ENCODE measurements at places on chromosomes 2 and 18.

- DNase-seq, result no peak
These were observed 62.0 kb upstream of the WDR75 start for GRCh38 chr2:189379287-189379630.

- no peak for DNase-seq
These were observed 109.4 kb downstream of the ZFP36L2 start for GRCh38 chr2:43116988-43117387.

GRCh38 chr2:220814441-220814840, 757.7 kb downstream of the EPHA4 start:
- DNase-seq, result no peak

GRCh38 chr2:33034784-33035183, 88.0 kb downstream of the LTBP1 start:
- DNase-seq, result no peak

- no peak for DNase-seq
These were observed 92.3 kb upstream of the CAPN13 start for GRCh38 chr2:30899516-30900054.

GRCh38 chr2:232537079-232537478, 2.4 kb upstream of the CHRNG start:
- DNase-seq, result no peak

GRCh38 chr2:173881461-173881860, 83.7 kb downstream of the SP3 start:
- no peak for DNase-seq

- DNase-seq, result no peak
These were observed 458.7 kb downstream of the LPIN1 start for GRCh38 chr2:12205086-12205485.

DNA sequence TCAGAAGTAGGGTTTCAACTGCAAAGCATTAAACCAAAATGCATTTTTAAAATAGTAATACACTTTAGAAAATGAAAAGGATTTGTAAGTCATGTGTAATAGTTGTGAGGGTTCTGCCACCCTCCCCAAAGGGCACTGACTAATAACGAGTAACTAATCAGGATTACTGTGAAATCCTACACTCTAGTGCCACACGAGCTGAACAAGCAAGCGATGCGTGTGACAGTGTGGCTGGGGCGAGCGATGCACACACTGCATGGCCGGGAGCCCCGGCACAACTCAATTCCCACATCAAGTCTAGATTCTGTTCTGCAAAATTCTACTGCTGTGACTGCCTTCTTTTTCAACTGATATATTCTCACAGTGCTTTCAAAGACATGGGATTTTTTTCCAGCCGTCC, 156.4 kb downstream of the SEPTIN10 start:
- peak; percentile 35 for DNase-seq

GRCh38 chr2:167508709-167509108, 620.4 kb downstream of the XIRP2 start:
- DNase-seq, result no peak

GRCh38 chr18:69996417-69996816, 48.7 kb upstream of the CD226 start:
- no peak for DNase-seq

DNA sequence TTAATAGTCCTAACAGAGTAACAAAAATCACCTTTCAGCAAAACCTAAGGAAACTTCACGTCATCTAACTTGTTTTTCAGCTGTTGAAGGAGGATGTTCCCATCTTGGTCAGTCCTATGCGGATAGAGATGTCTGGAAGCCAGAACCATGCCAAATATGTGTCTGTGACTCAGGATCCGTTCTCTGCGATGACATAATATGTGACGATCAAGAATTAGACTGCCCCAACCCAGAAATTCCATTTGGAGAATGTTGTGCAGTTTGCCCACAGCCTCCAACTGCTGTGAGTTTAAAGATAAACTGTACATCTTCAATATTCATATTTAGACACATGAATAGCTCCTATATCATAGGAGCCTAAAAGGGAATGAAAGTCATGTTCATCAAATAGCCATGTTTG, 10.5 kb downstream of the COL3A1 start:
- no peak for DNase-seq

DNA sequence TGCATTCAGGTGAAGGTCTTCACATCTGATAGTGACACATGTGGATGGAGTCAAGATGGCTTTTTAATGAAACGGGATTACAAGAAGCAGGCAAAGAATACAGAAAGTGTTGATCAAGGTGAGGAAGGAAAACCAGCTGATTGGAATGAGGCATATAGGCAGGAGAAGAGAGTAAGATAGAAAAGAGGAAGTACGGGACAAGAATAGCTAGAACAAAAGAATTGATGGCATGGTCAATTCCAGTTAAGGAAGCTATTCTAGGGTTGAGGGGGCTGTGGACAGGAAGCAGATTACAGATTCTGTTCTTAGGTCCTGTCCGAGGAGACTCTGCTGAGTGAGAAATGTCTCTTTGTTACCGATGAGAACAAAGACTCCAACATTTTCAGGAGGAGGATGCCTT, 13.2 kb upstream of the NCK2 start:
- no peak for DNase-seq

DNA sequence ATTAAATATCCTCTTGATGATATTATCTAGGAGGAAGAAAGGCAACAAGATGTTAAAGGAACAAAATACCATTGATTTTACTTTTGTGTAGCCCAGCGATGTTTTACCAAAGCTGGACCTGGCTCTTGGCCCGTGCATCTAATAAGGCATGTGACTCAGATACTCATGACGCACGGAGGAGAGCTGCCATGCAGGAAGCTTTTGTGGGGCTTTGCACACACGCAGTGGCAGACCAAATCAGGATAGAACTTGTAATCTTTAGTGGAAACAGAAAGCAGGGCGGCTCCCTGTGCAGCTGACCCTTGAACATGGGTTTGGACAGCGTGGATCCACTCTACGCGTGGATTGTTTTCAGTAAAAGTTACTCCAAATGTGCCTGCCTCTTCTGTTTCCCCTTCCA, 190.0 kb downstream of the NAPG start:
- no peak for DNase-seq

DNA sequence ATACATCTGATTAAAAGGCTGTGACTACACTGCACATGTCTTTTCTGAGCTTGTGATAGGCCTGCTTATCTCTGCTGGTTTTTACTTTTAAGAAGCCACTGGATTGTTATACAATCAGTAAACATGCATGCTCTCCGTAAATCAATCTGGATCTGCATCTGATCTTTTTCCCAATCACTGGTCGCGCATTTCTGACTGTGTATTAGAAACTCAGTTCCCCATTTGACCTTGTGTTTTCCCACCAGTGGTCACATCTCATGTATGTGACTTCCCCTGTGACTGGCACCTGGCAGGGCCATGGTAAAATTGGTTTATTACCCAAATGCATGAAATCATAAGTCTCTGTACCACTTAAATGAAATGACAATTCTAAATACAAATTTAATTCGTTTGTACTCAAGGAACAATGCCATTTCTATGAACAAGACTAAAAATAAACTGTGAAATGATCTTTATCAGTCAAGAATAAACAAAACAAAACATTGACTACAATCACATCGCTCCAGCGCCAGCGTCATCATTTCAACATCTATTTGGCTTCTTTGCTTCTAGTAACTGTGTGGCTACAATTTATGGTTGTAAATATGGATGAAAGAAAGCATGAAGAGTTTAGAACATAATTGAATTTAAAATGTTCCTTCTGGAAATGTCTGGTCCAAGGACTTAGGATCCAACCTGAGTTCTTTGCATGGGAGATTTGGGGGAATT, 396.6 kb upstream of the TRIB2 start:
- no peak for DNase-seq

DNA sequence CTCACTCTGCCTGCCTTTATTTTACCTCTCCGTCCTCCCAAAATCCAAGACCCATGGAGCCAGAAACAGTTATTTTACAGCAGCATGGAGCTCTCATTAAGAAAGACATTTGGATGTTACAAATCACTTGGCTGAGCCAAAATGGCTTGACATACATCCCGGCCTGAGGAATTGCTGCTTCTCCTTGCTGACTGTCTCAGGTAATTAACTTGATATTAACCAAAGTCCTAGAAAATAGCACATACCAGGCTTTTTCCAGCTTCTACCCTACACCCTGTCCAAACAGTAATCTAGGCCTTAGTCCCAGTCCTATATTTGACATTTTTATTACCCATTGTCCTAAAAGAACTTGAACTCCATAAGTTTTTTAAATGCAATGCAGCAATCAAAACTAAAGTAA, 205.0 kb downstream of the TMX3 start:
- no peak for DNase-seq

DNA sequence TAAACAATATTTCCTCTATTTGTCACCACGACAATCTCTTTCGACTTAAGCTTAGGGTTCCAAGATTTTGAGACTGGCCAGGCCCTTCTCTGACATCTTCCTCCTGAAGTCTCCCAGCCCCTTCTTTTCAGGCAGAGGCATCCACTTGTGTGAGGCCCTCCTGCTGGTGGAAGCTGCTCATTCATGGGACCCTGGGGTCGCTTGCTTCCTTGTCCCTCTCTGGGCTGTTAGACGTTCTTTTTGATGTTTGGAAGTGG, 188.2 kb upstream of the APCDD1 start:
- DNase-seq, result no peak

- DNase-seq, result peak; percentile 48
These were observed 106.7 kb downstream of the DYSF start for GRCh38 chr2:71559828-71560637.

DNA sequence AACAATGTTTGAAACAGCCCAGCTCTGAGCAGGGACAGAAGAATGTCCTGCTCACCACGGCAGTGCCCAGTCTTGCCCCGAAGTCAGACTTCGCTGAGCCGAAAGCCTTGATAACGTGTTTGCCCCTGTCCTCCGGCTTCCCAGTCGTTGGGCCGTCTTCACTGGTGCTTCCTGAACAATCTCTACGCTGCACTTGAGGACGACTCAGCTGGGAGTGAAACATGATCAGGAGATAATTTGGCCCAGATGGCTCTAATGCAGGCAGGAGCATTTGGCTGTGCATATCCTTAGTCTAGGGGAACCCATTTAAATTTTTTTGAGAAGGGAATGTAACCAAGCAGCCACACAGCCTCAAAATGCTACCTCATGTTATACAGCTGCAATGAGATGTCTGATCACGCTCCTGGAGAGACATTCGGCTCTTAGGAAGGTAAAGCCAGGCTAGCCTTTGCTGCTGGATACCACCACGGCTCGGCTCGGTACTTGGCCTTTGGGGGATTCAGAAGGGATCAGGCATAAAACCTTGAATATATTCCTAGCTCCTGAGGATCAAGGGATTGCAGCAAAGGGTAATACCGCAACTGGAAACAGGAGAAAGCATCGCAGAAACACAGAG, 43.6 kb downstream of the FECH start:
- peak; percentile 23 for DNase-seq

- DNase-seq, result peak; percentile 68
These were observed 494 bp upstream of the ROCK1 start for GRCh38 chr18:21112140-21112473.

GRCh38 chr2:212995920-212996319, 155.5 kb downstream of the IKZF2 start:
- no peak for DNase-seq

DNA sequence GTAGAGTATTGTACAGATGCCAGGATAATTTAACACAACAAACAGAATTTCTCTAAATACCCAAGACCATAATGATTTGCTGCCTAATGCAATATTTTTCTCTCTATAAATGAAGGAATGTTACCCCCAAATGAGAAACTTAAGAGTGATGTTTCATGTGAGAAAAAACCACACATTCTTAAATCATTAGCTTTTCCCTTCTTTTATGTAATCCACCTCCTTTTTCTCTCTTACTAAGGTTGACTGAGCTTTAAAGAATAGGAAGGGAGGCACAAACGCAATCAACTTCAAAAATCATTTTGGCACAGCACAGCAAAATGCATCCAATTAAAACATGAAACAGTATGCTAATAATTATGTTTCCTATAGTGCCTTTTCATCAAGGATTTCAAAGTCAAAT, 698.1 kb upstream of the CDH2 start:
- DNase-seq, result no peak

DNA sequence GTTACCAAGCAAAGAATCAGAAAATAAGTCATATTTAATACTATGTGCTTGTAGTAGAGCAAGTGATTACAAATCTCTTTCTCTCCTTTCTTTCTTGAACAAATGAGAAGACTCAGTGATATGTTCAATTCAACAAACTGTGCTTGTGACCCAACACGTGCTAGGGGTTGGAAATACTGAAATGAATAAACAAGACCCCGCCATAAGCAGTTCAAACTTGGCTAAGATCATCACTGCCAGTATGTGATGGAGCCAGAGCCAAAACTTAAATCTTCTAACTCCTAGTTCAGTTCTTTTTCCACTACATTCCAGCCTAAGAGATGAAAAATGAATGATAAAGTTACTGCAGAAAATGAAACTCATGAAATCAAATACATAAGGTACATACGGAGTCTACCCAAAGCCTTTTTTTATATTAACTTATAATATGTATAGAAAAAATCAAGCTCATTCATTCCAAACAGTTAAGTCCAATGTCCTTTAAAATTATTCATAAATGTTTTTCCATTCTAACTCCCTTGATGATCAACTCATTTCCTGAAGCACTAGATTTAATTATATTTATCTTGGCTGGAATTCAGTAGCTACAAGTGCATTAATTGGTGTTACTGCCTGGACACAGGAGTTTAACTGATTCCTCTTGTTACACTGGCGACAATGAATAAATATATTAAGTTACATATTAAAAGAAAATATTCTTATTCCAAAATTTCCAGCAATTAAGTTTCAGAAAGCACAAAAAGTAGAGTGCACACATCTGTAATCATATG, 36.0 kb downstream of the GALNT3 start:
- DNase-seq, result no peak

DNA sequence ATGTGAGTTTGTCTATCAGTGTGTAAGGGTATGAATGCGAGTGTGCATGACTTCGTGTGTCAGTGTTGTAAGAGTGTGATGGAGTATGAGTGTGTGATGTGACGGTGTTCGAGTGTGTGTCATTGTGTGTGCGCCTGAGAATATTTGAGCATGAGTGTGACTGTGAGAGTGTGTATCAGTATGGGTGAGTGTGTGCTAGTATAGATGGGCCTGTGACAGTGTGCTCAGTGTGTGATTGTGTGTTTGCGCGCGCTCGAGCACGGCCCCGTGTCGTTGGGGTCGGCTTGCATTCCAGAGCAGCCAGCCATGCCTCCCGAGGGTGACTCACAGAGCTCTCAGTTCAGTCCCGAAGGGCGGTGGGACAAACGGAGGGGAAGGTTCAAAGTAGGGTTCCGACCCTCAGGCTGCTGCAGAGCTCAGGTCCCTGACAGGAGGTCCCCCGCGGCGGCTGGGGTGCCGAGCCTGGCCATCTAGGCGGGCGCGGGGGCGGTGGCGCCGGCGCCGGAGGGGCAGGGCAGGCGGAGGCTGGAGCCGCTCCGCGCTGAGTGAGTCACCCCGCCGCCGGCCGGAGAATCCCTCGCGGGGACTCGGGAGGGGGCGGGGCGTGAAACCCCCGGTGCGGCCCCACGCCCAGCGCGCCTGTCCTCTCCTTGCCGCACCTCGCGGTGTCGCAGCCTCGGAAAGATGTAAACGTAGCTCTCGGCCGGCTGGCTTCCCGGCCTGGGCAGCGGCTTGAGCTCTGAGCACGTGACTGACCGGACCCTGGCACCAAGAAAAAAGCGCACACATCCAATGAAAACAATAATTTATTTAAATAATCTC, 3.8 kb downstream of the DLX2 start:
- DNase-seq, result peak; percentile 81
